ENCODE measurements at places on chromosomes 12 and 14.

DNA sequence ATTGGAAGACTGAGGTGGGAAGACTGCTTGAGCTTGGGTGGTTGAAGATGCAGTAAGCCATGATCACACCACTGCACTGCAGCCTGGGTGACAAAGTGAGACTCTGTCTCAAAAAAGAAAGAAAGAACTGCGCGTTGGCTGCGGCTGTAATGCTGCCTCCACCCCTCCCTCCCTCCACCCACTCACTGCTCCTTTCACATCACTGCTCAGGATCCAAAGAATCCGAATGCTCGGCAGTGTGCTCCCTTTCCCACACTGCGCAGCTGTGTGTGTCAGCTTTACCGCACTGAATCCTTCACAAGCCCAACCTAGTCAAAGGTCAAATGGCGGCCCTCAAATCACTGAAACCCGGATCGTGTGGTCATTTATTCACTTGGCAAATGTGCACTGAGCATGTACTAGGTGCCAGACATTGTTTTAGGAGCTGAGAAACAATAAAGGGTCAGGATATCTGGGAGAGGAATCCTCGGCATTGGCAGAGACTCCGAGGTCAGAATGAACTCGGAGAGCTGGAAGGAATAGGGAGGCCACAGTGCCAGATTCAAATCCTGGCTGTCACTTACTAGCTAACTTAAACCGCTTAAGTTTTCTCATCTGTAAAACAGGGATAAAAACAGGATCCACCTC lies 11.5 kb upstream of the TDRD9 start:
- no peak for DNase-seq

- DNase-seq, result no peak
Measured at GRCh38 chr14:75170772-75171171, 5.6 kb downstream of the TMED10 start.

GRCh38 chr12:16788506-16789203 lies 182.7 kb upstream of the LMO3 start:
- no peak for DNase-seq

GRCh38 chr12:83147341-83147740 lies 460.6 kb downstream of the TMTC2 start:
- DNase-seq, result no peak

- DNase-seq, result no peak
Measured at GRCh38 chr12:131959116-131959515, 9.4 kb downstream of the EP400 start.

DNA sequence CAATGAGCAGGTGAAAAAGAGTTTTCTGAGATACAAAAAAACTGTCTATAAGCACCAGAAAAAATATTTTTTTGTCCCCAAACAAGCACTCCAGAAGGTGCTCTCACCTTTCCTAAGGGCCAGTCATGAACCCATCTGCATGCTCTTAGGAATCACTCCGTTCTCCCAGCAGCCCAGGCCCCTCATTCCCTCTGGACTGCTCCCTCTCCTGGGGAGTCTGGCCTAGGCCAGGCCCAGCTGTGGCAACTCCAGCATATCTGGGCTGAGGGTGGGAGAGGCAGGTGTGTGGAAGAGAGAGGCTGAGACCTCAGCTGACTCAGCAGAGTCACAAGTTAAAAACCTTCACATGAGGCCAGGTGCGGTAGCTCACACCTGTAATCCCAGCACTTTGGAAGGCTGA lies 54.6 kb downstream of the TRAFD1 start:
- DNase-seq, result no peak

DNA sequence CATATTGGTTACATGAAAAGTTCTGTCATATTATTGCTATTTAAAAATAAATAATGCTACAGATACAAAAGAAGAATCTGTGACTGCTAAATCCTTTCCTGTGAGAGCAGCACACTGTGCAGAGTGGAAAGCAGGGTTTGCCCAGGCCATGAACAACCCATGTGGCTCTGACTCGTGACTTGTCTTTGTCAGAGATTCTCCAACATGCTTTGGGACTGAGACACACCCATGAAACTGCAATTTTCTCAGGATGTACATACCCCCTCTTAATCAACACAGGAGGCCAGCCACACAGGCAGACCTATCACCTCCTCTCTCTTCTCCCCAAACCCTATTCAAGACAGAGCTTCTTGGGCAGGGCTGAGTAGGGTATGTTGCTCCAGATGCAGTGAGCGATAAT lies 96.8 kb upstream of the NTF3 start:
- no peak for DNase-seq

DNA sequence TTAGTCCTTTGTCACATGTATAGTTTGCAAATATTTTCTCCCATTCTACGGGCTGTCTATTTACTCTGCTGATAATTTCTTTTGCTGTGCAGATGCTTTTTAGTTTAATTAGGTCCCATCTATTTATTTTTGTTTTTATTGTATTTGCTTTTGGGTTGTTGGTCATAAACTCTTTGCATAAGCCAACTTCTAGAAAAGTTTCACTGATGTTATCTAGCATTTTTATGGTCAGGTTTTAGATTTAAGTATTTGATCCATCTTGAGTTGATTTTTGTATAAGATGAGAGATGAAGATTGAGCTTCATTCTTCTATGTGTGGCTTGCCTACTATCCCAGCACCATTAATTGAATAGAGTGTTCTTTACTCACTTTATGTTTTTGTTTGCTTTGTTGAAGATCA lies 1008.4 kb upstream of the ATXN7L3B start:
- no peak for DNase-seq

DNA sequence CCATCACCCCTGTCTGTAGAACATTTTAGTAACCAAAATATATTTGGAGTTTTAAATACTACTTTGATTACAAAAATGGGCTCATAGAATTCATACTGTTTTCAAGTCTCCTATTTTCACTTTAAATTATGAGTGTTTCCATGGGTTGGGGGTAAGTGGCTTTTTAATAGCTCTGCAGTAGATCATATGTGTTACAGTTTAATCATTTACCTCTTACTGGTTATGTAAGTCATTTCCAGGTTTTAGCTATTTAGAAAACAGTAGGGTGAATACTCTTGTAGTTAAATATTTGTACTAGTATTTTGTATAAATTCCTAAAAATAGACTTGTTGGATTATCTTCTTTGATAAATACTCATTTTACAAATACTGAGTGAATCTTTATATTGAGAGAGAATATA lies 8.2 kb downstream of the PCNX1 start:
- no peak for DNase-seq

DNA sequence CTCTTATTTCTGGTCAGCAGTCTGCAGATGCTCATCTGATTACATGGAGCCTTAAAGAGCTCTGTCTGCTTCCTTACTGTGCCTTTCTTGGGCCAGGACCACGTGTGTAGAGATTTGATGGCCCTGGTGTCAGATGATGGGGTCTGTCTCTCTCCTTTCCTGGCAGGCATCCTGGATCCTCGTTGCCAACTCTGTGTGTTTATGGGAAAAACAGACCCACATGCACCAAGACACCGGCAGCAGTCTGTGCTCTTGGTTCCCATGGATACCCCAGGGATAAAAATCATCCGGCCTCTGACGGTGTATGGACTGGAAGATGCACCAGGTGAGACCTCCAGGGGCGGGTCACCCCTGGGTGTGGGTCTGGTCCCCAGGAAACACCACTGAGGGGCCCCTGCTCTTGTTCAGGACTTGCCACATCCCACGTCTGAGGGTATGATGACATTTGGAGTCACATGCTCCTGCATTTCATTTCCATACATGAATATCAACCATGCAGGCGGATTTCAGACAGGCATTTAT lies 18.5 kb upstream of the ALDH2 start:
- DNase-seq, result no peak

DNA sequence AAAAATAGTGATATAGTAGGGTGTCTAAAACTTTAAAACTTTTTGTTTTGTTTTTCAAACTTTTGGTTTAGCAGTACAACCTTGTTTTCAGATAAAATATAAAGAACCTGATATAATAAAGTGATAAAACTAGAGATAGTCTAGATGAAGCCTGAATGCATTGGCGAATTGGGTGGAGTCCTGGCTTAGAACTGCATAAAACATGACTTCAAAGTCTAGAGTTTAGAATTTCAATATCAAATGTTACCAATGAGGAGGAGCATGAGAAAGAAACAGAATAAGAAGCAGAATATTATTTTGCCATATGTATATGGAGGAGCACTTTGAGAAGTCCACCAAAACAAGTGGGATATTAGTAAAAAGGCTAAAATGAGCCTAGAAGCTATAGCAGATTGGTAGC lies 263.6 kb downstream of the TMEM117 start:
- DNase-seq, result no peak

- no peak for DNase-seq
Measured at GRCh38 chr12:113097716-113098440, 37.7 kb downstream of the RASAL1 start.

- no peak for DNase-seq
Measured at GRCh38 chr12:46963977-46964971, 115.1 kb upstream of the PCED1B start.

Measured in stimulated activated CD8-positive, alpha-beta memory T cell treated with anti-CD3 and anti-CD28 coated beads, Interleukin-2, amount 100 ng/mL, for 48 hours (primary cell).